ENCODE measurements at places on chromosomes 16 and 17. TPM values are rescaled to one million over a fixed set of nuclear protein-coding genes. Genes with fewer than 3 reads are reported as not detected.
A peak's percentile ranks its signal among the peaks of the same experiment; 100 is the strongest.

- peak; percentile 96 for DNase-seq
These were observed 721 bp upstream of the SOCS3 start for GRCh38 chr17:78360371-78361224.

DNA sequence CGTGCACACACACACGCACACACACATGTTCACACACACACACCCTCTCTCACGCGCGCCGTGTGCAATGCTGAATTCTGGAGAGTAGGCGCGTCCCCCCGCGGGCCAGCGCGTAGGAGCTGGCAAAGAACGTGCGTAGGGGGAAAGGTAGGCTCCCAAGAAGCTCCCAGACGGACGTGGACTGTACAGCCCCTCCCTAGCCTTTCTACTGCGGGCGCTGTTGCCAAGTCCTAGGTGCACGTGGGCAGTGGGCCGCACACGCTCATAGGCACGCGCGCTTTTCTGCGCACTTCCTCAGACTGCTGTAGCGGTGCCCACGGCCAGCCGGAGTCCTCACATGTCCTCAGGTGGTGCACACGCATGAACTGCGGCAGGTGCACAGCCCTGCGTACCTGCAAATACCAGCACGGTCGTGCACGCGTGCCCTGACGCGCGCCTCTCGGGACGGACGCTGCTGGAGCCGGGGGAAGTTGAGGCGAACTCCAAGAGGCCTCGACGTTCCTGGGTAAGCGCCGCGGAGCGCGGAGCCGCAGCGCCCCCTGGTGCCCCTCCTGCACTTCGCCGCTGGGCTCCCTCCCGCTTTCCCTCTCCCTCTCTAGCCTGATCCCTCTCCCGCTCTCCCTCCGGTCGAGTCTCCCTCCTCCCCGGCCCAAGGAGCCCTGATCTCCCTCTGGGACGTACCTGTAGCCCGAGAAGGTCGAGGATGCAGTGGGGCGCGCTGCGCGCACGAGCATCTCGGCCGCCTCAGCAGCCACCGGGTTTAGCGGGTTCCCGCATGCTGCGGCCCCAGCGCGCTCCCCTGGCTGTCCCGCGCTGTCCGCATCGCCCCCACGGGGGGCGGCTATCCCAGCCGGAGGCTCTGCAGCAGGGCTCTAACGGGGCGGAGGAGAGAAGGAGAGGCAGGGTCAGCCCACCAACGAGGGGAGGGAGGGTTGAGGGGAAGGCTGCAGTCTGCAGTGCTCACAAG lies 749 bp downstream of the GRIN2A start:
- DNase-seq = peak; percentile 69

DNA sequence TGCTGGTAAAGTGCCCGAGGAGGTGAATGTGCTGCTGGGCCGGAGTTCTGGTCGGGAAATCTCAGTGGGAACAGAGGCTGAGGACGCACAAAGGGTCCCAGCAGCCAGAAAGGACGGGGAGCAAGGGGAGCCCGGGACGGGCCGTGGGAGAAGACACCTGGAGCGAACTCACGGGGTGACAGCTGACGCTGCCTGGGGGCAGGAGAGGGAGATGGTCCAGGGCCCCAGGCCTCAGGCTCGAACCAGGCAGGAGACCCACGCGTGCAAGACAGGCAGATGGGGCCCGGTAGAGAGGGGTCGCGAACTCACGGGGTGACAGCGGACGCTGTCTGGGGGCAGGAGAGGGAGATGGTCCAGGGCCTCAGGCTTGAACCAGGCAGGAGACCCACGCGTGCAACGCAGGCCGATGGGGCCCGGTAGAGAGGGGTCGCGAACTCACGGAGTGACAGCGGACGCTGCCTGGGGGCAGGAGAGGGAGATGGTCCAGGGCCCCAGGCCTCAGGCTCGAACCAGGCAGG lies 72.9 kb downstream of the METRNL start:
- DNase-seq = no peak

GRCh38 chr17:18975597-18975996 lies 23.6 kb downstream of the SLC5A10 start:
- no peak for DNase-seq

TSNAXIP1 gene
- 0.32 TPM for total RNA-seq

GRCh38 chr16:49596648-49597291 lies 223.2 kb downstream of the C16orf78 start:
- no peak for DNase-seq

GRCh38 chr17:28573966-28574480 lies 2.7 kb downstream of the ALDOC start:
- DNase-seq = no peak

CCL17 gene
- total RNA-seq = not detected

GRCh38 chr16:86089991-86090390 lies 191.0 kb downstream of the IRF8 start:
- no peak for DNase-seq

Measured in Right ventricle myocardium superior (tissue), 1 donor.